ENCODE measurements at places on chromosomes 16 and 17.

- no peak for DNase-seq
These were observed 775 bp upstream of the PAGR1 start for GRCh38 chr16:29815032-29815721.

- DNase-seq = no peak
These were observed 13.6 kb upstream of the BCAS3 start for GRCh38 chr17:60664022-60664421.

DNA sequence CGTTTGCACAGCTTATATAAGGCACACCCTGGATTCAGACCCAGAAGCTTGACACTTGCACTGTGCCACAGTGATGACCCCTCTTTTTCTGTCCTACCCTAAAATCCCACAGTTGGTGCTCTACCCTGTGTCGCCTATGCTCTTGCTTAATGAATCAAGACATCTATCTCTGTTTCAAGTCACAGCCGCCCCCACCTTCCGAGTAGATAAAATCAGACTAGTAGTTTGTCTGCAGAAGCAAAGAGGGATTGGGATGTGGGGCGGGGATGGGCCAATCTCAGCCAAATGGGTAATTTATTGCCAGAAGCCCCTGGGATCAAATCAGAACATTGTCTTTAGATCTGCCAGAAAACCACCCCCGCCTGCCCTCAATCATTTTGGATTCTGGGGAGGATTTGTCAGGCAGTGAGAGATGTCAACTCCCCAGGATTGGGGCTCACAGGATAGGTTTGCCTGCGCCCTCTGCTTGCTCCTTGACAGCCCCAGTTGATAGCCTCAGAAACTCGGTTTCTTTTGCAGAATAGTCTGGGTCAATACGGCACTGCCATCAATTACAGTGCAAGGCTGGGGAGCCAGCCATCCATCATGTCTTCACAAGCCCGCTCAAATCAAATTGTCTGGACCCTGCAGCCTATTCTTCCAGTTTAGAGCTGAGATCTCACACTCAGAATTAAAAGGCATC, 520.8 kb downstream of the GRIN2A start:
- no peak for DNase-seq

DNA sequence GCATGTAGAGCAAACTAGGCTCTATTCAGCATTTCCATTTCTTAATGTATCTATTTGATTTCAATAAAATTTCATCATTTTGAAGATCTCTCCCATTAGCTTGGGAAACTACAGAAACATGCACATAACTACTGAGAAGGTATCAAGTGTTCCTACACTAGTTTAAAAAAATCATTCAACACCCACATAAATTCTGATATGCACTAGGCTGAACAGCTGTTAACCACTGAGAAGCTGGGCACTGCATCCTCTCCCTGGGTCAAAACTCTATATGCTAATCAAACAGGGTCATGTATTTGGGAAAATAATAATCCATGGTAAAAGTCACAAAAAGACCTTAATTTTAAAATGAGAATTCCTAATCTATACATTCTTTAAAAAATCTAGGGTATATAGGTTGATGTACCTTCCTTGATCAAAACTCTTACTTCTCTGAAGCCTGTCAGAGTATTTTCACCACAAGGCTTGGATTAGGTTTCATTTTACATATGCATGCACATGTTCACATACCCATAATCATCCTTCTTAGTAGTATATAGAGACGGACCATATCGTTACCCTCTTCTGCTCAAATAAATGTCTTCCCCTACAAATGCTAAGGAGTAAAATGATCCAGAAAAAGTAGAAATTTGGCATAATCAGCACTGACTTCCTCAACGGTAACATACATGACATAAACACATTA, 57.2 kb downstream of the KANSL1 start:
- no peak for DNase-seq

DNA sequence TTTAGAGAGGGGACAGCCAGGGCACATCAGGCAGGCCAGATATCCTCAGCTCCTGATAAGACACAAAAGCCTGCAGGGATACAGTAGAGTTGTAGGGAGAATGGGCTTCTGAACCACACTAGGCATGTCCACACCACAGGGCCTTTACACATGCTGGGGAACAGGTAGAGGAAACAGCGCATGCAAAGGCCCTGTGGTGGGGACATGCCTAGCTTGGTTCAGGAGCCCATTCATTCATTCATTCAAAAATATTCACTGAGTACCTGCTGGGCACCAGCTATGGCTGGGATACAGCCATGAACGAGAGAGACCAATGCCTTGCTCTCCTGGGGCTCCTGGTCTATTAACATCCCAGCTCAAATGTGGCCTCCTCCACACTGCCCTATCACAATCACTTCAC, 4.4 kb downstream of the CPNE2 start:
- no peak for DNase-seq

- peak; percentile 69 for DNase-seq
These were observed 15.3 kb downstream of the MPP2 start for GRCh38 chr17:43891851-43892646.

GRCh38 chr17:70661342-70662222, 492.2 kb downstream of the KCNJ2 start:
- no peak for DNase-seq

DNA sequence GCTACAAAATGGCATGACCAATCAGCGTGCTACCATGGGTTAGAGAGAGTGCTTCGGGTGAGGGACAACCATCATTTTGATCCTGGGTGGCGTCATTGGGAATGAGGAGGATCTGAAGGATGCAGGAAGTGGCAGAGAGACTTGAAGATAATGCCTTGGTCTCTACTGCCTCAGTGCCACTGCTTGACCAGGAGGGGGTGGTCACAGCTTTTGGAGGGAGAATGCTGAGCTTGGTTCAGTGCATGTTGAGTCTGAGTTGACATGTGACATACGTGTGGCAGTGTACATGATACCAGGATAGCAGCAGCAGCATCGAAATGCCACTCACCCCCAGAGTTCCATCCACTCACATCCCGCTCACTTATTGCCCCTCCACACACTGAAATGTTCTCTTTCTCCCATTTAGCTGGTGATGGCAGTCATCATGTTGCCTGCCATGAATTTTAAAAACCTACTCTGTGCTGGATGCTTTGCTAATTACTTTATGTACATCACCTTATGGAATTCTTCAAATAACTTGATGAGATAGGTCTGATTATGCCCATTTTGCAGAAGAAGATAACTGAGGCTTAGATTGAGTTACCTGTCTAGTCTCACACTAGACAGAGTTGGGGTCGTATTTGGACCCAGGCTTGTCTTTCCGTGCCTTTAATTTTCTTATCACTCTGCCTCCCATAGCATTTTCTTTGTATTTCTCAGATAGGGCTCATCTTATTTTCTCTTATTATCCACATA, 36.7 kb downstream of the ARSG start:
- DNase-seq = no peak

- DNase-seq = no peak
These were observed 31.4 kb downstream of the ANKRD40 start for GRCh38 chr17:50676065-50676975.

DNA sequence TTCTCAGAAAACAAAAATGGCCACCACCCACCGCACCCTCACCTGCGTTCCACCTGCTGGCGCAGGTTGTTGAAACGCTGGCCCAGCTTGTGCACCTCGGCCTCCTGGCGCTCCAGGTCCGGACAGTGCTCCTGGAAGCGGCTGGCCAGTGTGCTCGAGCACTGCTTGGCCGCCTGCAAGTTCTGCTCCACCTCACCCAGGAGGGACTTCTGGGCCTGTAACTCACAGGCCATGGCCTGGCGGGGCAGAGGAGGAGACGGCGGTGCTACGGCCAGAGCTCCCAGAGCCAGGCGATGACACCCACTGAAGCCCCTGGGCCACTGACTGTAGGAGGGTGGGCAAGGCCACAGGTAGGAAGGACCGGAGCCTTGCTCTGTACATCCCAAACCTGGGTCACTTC, 43.4 kb downstream of the UBN1 start:
- DNase-seq = no peak

- DNase-seq = no peak
These were observed 364.0 kb downstream of the NPIPA8 start for GRCh38 chr16:17972460-17972943.

DNA sequence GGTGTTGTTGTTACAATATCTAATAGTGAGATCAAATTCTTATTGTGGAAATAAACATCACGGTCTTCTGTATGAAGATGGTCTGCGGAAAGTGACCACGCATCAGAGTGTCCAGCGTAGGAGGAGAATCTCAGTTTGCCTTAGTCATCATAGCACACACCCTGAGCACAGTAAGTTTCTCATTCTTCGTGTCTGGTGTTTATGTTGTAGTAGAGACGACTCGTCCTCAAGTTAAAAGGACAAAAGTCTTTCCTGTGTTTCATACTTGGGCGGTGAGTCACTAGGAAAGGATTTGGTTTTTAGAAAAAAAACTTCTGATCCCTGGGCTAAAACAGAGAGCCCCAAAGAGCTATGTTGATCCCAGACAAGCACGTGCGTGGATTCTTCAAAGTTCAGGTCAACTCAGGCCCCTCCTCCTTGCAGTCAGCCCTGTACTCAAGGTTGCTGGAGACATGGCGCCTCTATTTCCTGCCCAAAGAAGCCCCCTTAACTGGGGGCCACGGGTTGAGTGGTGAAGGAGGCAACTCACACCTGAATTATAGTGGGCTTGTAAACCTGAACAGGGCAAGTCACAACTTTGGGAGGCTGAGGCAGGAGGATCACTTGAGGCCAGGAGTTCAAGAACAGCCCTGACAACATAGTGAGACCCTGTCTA, 170.4 kb downstream of the ZFHX3 start:
- no peak for DNase-seq

GRCh38 chr17:57994436-57994835, 6.4 kb upstream of the VEZF1 start:
- no peak for DNase-seq

GRCh38 chr17:69485901-69486643, 71.6 kb downstream of the MAP2K6 start:
- DNase-seq = no peak

GRCh38 chr16:2930236-2930635, 18.5 kb downstream of the FLYWCH1 start:
- no peak for DNase-seq

GRCh38 chr17:7079581-7080455, at the start of gene CLEC10A:
CLEC10A (minus strand) TSS chr17:7080251; CDS start chr17:7078812, 1,439 bp downstream.
- DNase-seq = no peak

DNA sequence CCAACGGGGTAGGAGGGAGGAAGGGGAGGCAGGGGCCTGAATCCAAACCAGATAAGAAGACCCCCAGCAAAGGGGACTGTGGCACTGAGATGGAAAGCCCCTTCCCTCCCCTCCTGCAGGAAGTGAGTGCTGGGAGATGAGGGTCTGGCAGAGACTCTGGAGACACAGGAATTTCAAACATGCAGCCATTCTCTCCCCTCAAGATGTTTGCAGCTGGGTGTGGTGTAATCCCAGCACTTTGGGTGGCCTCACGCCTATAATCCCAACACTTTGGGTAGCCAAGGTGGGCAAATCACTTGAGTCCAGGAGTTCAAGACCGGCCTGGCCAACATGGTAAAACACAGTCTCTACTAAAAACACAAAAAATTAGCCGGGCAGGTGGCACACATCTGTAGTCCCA, 33.9 kb upstream of the FAAP100 start:
- DNase-seq = no peak

DNA sequence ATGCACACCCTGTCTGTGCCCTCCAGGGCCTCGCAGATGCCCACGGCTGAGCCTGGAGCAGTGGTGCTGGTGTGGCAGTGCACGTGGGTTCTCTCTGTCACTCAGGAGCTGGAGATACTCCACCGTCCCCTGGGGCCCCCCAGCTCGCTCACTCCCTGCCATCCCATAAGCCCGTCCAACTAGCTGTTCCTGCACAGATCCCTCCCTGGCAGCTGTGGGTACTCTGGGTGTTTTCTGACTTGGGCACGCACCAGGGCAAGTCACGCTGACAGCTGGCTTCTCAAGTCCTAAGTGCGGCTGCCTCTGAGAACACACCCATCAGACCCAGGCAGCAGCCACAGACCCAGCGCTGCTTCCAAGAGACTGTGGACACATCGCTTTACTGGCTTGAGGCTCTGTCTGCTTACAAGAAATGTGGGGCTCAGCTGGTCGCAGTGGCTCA, 25.4 kb upstream of the ITGB4 start:
- DNase-seq = no peak

- DNase-seq = peak; percentile 76
These were observed 55.7 kb downstream of the WSB1 start for GRCh38 chr17:27349540-27350021.

- DNase-seq = no peak
These were observed 18.1 kb downstream of the USP36 start for GRCh38 chr17:78822552-78822951.

DNA sequence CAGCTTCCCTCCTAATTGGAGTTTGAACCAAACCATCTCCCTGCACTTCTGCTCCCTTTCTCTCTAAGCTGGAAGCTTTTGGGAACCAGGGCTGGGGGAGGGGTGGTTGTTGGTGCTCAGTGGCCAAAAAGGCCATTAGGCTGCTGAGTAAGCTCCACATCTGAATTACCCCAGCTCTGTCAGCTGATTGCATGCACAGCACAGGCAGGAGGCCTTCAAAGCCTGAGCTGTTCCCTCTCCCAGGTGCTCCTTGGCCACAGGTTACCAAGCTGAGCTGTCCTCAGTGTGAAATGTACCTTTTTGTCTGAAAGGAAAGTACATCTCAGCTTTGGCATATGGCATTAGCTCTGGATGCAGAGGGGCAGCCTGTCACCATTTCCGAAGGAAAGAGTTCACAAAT, 6.2 kb upstream of the TBKBP1 start:
- DNase-seq = peak; percentile 71

- DNase-seq = no peak
These were observed 903.8 kb upstream of the RBFOX1 start for GRCh38 chr16:6428861-6429260.

DNA sequence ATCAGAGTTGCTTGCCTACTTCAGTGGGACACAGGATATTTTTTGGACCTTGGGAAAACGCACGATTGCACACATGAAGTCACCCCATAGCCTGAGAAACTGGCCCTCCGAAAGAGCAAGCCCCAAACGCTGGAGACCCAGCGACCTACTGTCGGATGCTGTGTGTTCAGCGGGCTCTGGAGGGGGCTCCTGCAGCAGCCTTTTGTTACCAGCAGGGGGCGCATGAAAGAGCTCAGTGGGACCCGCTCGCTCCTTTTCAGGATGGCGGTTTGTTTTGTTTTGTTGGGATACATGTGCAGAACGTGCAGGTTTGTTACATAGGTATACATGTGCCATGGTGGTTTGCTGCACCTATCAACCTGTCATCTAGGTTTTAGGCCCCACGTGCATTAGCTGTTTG, 28.4 kb downstream of the MYH3 start:
- DNase-seq = peak; percentile 76

- DNase-seq = no peak
These were observed 502.6 kb downstream of the TMEM114 start for GRCh38 chr16:8087597-8088289.

GRCh38 chr17:81543339-81543675, 8.8 kb downstream of the FAAP100 start:
- no peak for DNase-seq

- no peak for DNase-seq
These were observed 15.9 kb upstream of the ZFHX3 start for GRCh38 chr16:73063854-73064211.

GRCh38 chr16:17474572-17474971, 3.8 kb upstream of the XYLT1 start:
- DNase-seq = no peak

DNA sequence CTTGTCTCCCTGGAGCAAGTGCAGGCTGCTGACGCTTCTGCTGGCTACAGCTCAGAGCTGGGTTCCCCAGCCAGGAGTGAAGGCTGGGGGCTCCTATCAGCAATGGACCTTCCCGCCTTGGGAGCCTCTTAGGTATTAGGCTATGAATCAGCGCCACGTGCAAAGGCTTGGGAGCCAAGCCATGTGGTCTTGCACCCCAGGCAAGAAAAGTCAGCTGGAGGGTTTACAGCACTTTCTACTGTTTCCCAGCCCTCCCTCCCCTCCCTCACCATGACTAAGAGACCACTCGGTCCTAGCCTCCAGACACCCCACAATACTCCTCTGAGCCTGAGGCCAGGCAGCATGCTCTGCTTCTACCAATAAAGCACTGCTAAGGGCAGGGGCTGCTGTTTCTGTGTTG, 12.3 kb downstream of the EPX start:
- peak; percentile 13 for DNase-seq
